ENCODE measurements at places on chromosomes 2 and 18.

GRCh38 chr2:72090271-72090720 lies 57.4 kb downstream of the CYP26B1 start:
- no peak for DNase-seq

GRCh38 chr2:113812204-113812603 lies 55.8 kb upstream of the SLC35F5 start:
- DNase-seq: no peak

GRCh38 chr2:102080451-102081242 lies 61.9 kb upstream of the IL1R1 start:
- DNase-seq: peak; percentile 28

- DNase-seq: peak; percentile 62
Measured at GRCh38 chr2:38039121-38039910, 36.6 kb downstream of the CYP1B1 start.

GRCh38 chr2:205709319-205709718 lies 27.0 kb downstream of the NRP2 start:
- peak; percentile 61 for DNase-seq
